Caki2 (cell line): ENCODE measurements at places on chromosomes 5 and 9. TPM values are rescaled to one million over a fixed set of nuclear protein-coding genes. Genes with fewer than 3 reads are reported as not detected.

The RASEF gene
- total RNA-seq, result 3.8 and 7.0 TPM in 2 replicates

GRCh38 chr5:131147258-131147657 is 17.8 kb downstream of the HINT1 start:
- DNase-seq, result no peak

- DNase-seq, result peak; percentile 88
Observed at GRCh38 chr5:88675708-88676636, 207.0 kb downstream of the MEF2C start.

DNA sequence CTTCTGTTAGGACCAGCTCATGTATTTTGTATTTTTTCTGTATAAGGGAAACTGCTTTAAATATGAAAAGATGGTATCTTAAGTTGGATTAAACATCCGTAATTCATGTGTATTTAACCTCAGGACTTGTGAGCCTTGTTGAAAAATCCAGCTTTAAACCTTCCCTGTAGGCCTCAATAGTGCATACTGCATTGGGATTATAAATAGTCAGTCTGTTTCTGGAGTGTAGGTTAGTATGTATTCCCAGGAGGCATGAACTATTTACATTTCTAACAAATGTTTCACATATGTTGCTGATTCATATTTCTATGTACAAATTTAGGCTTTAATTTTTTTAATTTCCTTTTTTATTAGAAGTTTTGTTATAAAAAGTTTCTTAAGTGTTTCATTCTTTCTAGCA is 137.9 kb upstream of the GRHPR start:
- DNase-seq, result no peak

The SLC4A9 gene
- total RNA-seq, result not detected in 2 replicates

The ZDHHC11 gene
- total RNA-seq, result 1.2 and 2.2 TPM in 2 replicates

DNA sequence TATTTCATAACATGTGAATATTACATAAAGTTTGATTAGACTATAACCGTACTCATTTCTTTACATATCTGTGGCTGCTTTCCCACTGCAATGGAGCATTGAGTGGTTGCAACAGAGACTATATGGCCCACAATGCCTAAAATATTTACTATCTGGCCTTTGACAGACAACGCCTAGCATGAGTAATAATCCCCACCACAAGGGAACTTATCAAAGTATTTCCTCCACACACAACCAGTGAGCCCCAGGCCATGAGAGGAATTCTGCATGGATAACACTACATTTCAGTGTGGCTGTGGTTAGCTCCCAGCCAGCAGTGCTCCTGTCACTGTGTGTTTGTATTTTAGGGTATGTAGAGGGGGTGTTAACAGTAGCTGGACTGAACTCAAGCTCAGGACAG is 54.8 kb downstream of the FAM81B start:
- no peak for DNase-seq

GRCh38 chr5:6715758-6716628 is 2.8 kb downstream of the TENT4A start:
- no peak for DNase-seq

- DNase-seq, result no peak
Observed at GRCh38 chr5:142222866-142223558, 101.8 kb downstream of the SPRY4 start.

GRCh38 chr5:157390551-157391297 is 69.3 kb upstream of the NIPAL4 start:
- DNase-seq, result peak; percentile 93

DNA sequence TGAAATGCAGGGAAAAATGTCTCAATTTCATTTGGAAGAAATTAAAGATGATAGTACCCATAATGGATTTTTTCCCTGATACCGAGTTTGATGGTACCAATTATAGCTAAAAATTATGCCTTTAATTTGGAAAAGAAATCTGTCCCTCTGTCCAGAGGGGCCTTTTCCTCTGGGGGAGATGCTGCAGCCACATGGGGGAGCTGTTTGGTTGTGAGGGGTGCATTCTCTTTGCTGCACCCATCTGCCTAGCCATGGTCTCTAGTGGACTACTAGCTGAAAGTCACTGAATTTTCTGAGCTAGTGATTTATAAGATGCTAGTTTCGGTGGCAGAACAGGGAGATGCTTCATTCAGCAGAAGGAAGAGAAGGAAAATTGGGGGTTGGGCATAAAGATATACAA is 9.6 kb downstream of the SEC61B start:
- no peak for DNase-seq

The BRD8 gene
- 47.4 and 61.5 TPM in 2 replicates for total RNA-seq

DNA sequence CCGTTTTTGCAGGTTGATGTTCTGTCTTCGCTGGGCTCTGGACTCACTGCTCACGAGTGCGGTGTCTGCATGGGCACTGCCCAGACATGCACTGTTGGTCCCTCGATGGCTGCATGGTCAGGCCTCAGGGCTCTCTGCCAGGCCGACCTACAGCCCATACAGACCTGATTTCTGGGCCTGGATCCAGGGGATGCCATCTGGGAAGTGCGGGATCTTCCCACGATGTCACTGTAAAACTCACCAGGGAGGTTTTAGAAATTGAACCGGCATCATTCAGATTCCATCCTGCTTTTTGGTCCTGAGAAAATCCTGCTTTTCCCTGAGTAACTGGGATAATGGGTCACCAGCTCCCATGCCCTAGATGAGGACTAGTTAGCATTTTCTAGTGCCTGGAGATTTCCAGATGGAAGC is 9.1 kb downstream of the S1PR3 start:
- no peak for DNase-seq

The PCDHB3 gene
- not detected in 2 replicates for total RNA-seq

The SLC34A3 gene
- not detected in 2 replicates for total RNA-seq

DNA sequence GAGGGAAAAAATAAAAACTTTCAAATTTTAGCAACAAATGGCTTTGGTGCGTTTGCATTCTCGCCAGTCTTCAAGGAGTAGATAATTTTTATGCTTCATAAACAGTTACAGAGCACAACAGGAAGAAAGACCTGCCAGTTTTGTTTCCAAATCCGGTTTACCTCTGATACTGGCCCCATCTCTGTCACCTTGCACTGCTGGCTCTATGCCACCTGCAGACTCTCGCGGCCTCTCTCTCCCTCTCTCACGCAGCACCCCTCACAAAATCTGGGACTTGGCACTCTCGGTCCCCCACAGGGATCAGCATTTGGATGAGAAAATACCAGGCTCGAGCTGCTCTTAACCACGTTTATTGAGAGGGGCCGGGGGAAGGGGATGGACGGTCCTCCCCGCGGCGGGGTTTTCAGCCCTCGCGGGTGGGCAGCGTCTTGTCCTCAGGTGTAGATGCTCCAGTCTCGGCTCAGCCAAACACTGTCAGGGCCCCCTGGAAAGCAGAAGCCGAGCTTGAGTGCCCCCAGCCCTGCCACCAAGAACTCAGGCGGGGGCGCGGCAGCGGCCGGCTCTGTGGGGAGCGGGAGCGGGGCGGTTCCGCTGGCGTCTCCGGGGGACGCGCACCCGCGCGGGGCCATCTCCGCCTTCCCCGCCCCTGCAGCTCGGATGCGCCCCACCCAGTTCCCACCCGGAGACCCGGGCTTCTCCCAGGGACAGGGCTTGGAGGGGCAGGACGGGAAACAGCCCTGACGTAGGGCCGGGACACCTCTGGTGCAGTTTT is 1.3 kb downstream of the SCGB3A1 start:
- DNase-seq, result no peak

DNA sequence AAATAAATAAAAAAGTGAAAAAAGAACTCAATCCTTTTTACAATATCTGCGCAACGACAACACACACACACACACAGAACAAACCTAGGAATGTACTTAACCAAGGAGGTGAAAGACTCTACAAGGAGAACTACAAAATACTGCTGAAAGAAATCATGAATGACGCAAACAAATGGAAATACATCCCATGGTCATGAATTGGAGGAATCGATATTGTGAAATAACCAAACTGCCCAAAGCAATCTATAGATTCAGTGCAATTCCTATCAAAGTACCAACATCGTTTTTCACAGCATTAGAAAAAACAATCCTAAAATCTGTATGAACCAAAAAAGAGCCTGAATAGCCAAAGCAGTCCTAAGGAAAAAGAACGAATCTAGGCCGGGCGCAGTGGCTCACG is 29.9 kb upstream of the NRARP start:
- no peak for DNase-seq

The KIF20A gene
- total RNA-seq, result 33.1 and 43.9 TPM in 2 replicates

GRCh38 chr9:121661328-121661727 is 9.9 kb downstream of the DAB2IP start:
- DNase-seq, result no peak

DNA sequence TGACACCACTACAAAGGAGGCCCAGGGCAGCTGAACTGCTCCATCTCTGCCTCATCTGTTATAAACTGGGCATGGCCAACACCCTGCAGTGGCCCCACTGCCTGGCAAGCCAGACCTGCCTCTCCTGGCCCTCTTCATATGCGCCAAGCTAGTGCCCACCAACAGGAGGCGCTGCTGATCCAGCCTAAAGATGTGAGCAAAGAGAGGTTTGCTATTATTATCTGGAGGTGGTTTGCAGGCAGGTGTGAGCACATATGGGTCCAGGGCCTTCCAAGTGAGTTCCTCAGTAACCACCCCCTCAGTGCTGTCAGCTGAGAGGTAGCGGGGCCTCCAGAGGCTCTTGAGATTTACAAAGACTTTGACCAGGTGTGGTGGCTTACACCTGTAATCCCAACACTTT is 232.2 kb downstream of the SYK start:
- DNase-seq, result no peak

- no peak for DNase-seq
Observed at GRCh38 chr5:84718377-84718776, 333.7 kb upstream of the EDIL3 start.

- no peak for DNase-seq
Observed at GRCh38 chr5:145787996-145788395, 47.1 kb downstream of the PRELID2 start.

DNA sequence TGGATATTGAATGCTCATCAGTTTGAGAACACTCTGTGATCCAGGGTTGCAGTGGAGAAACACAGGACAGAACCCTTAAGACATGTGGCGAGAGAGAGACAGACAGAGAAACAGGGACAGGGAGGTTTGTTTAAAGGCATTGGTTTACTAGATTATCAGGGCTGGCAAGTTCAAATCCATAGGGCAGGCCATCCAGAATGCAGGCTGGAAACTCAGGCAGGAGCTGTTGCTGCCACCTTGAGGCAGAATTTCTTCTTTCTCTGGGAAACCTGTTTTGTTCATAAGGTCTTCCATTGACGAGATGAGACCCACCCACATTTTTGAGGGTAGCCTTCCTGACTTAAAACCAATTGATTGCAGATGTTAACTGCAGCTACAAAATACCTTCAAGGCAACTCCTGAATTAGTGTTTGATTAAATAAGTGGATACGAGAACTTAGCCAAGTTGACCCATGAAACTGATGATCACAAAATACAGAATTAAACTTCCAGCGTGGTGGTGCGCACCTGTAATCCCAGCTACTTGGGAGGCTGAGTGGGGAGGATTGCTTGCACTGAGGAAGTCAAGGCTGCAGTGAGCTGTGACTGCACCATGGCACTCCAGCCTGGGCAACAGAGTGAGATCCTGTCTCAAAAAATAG is 55.9 kb downstream of the NSUN2 start:
- DNase-seq, result peak; percentile 16

The STC2 gene
- total RNA-seq, result 25.5 and 92.7 TPM in 2 replicates

DNA sequence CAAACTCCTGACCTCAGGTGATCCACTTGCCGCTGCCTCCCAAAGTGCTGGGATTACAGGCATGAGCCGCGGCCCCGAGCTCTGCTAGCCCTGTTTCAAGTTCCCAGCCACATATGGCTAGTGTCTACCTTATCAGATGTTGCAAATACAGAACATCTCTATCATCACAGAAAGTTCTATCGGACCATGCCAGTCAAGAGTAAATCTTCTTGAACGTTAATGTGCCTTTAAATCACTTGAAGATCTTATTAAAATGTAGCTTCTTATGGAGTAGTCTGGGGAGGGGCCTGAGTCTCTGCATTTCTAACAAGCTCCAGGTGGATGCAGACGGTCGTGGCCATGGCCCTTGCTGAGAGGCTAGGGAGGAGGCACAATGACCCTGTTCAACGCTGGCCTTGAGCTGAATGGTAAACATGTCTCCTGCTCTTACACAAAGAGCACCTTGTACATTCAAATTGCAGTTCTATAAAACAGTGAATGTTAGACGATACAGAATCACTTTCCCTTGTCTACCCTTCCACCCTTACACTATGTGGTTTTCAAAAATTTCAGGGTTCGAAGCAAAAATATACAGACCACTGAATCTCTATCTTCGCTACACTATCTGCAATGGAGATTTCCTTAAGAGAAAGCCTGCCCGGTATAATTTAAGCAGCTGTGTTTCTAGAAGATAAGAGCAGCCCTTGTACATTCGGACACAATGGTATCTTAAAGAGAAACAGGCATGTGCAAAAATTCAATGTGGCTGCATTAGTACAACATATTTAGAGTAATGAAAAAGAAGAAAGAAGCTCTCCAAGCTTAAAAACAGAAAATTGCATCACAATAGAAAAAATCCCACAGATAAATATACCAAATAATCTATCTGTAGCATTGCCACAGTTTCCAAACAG is 114.1 kb downstream of the FRMD3 start:
- no peak for DNase-seq

The IL9 gene
- total RNA-seq, result not detected in 2 replicates

The GHR gene
- not detected in 2 replicates for total RNA-seq

GRCh38 chr5:96527768-96528661 is 95.0 kb upstream of the PCSK1 start:
- no peak for DNase-seq

The TXNDC8 gene
- total RNA-seq, result not detected in 2 replicates

- peak; percentile 40 for DNase-seq
Observed at GRCh38 chr5:176806137-176806536, 4.2 kb upstream of the UNC5A start.

GRCh38 chr5:80181618-80182211 is 74.1 kb downstream of the SERINC5 start:
- peak; percentile 62 for DNase-seq
